ENCODE measurements at places on chromosomes 5 and 9. TPM values are rescaled to one million over a fixed set of nuclear protein-coding genes. Genes with fewer than 3 reads are reported as not detected.

- DNase-seq = no peak
Measured at GRCh38 chr5:135623186-135623715, 44.5 kb upstream of the CXCL14 start.

- no peak for DNase-seq
Measured at GRCh38 chr9:36249189-36249588, 9.1 kb downstream of the GNE start.

DNA sequence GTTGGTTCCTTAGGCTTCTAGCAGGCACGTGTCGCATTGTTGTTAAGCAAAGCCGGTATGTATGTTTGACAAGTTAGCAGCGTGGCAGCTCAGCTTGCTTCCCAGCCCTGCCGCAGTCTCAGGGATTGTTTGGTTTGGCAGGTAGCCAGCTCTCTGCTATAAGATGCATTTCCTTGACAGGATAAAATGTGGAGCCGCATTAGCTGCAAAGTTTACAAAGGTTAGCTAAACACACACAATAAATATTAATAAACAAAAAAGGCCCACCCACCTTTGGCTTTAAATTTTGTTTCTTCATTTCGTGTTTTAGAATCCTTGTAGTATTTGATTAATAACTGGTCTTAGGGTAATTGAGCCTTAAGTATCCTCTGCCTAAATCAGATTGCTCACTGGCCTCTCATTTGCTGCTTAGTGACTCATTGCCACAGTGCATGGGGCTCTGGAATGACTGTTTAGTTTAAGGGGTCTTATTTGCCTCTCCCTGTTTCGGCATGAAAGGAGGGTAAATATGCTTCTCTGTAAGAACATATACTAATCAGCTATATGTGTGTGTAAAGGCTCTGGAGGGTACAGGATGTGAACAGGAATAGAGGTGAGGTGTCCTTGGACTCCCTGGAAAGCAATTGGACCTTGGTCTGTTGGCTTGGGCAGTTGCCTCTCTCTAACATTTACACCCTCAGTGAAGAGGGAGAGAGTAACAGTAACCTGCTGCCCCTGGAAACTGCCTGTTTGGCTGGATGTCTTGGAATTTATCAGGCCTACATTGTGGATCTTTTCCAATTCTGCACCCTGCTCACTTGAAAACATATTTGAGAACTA, 122.0 kb downstream of the GDNF start:
- DNase-seq = no peak

- no peak for DNase-seq
Measured at GRCh38 chr5:160030631-160031377, 21.9 kb downstream of the TTC1 start.

GRCh38 chr5:178432421-178433272, 157.5 kb downstream of the COL23A1 start:
- no peak for DNase-seq

DNA sequence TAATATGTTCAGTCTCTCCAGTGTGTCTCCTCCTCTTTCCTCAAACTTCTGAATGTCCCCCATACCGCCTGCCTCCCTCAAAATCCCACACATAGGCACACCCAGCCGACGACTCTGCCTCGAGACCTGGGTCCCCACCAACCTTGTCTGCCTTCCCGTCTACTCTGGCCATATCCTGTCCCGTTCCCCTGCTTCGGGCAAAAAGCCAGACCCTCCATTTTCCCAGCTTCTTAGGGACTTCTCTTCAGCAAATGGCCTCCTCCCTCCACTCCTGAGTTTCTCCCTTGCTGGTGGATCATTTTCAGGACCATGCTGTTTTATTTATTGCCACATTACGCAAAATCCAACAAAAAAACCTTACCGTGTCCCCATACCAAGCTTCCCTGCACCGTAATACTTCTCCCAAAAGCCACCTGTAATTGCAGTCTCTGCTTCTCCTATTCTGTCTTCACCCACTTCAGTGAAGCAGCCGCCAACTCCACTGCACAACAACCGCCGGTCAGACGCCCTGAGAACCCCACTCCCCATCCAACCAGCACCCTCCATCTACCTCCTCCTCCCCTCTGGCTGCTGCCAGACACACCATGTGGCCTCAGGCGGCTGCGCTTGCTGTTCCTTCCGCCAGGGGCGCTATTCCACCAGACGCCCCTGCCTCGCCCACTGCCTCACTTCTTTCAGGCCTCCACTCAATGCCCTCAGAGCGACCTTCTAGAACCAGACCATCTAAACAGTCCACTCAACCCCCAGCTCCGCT, 117.0 kb downstream of the TRPM6 start:
- peak; percentile 62 for DNase-seq

GRCh38 chr5:1273745-1274144, 21.1 kb downstream of the TERT start:
- DNase-seq = no peak

- no peak for DNase-seq
Measured at GRCh38 chr5:114857941-114858551, 311.7 kb downstream of the TRIM36 start.

VCAN gene
- 146 TPM for polyA plus RNA-seq

IL33 gene
- polyA plus RNA-seq = not detected

DNAI1 gene
- polyA plus RNA-seq = 0.54 TPM

SLC6A7 gene
- 0.02 TPM for polyA plus RNA-seq

CCDC183 gene
- 1.1 TPM for polyA plus RNA-seq

EIF4E1B gene
- 1.9 TPM for polyA plus RNA-seq

Data from H1 (cell line).